Muscle of leg (tissue), 16 donors: ENCODE measurements at places on chromosomes 7 and 10. TPM values are rescaled to one million over a fixed set of nuclear protein-coding genes. Genes with fewer than 3 reads are reported as not detected.

- no peak for DNase-seq
Observed at GRCh38 chr7:25877802-25878789, 273.9 kb upstream of the NFE2L3 start.

The CHST3 gene
- total RNA-seq = 12.3 TPM

- no peak for DNase-seq
Observed at GRCh38 chr10:62053860-62054259, 152.4 kb downstream of the ARID5B start.

GRCh38 chr10:36003031-36003600, 361.0 kb upstream of the FZD8 start:
- DNase-seq = no peak

DNA sequence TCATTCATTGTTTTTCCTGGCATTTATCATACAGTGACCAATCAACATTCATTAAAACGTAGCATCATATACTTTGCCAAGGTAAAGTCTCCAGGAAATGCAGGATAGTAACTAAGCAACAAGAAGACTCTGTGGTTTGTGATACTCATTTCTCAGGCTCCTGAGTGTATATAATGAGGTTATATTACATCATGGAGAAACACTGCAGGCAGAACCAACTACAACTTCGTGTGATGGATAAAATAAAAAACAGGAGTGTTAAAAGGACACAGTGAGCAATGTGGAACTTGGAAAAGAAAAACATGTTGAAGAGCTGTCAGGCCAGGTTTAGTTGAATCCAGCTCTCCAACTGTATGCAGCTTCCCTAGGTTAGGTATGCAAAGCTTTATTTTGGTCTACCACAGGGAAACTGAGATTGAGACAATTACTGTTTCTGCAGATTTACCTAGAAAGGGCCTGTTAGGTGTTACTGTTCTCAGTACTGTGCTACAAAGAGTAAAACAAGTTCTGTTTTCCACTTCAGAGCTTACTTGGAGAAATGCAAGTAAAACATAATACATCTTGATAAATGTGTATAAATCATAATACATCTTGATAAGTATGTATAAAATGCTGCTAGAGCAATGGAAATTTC, 7.8 kb upstream of the CCNY start:
- DNase-seq = no peak

- no peak for DNase-seq
Observed at GRCh38 chr10:101216207-101217043, 12.8 kb downstream of the LBX1 start.
